ENCODE measurements at places on chromosomes 3 and 15.

DNA sequence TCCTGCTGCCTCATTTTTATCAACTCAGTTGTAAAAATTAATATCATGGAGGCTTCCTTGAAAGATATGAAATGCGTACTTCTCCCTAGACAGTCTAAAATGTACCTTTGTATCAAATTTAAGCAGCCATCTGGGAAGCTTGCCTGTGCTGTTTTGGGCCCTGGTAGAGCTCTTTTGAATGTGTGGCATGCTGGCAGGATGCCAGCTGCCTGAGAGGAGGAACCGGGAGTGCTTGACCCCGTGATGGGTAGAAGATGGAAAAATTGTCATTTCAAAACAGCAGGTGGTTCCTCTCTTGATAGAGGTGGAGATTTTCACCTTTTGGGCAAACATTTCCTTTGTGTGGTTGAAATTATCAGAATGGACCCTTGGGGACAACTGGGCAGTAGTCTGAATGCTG, 245.3 kb downstream of the RPLP1 start:
- DNase-seq: no peak

DNA sequence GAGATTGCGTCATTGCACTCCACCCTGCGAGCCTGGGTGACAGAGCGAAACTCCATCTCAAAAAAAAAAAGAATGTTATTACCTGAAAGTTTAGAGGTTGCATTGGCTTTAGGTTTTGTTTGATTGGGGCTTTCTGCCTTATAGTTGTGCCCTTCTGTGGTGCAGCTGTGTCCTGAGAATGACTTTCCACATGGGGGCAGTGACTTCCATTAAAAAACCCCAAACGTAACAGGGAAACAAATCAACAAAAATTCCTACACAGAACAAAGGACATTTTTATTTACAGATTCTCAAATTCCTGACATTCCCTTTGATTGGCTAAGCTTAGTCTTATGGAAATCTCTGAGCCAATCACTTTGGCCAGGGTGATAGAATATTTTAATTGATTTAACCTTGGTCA, 154.1 kb upstream of the GPR149 start:
- no peak for DNase-seq

GRCh38 chr3:119596398-119596797, 1.3 kb upstream of the PLA1A start:
- no peak for DNase-seq

DNA sequence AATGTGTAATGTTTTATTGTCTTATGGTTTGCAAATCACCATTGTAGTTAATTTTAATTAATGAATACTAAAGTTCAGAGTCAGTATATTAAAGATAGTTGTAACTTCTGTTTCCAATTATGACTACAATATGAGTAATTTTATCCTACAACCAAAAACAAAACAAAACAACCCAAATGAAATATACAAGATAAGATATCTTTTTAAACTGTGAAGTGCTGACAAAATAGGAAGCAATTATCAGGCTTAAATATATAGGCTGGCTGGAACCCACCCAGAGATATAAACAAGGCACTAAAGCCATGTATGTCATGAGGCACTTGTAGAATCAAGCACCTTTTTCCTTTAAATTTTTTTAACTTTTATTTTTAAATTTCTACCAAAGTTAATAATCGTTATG, 108.6 kb upstream of the LRRFIP2 start:
- DNase-seq: no peak

- DNase-seq: no peak
Observed at GRCh38 chr15:47351501-47351900, 365.8 kb upstream of the SEMA6D start.

DNA sequence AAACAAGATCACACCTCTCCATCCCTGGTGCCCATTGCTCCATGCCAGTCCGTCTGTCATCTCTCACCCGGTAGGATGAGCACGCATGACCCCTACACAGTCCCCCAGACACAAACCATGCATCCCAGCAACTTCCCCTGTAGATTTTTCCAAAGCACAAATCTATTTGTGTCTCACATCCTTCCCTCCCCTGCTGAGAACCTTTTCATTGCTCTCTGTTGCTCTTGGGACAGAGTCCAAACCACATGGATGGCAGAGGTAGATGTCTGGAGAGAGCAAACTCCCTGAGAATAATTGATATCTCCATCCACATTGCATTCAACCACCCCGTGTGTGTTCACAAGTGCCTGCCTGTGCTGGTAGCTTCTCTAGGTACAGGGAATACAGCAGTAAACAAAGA, 29.9 kb upstream of the LRTM1 start:
- no peak for DNase-seq

DNA sequence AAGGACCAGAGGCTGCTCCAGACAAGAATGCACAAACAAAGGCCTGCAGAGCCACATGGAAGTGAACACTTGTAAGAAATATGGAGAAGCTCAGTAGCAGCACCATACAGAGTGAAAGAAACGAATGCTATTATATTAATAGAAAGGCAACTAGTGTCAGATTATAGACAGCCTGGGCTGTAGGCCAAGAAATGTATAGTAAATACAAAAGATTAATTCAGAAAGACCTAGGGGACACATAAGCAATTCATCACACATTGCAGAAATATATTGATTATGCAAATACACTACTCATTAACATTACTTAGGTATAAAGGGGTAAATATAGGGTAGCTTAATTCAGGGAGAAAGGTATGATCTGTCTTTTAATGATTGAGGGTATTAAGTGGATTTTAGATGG, 69.5 kb upstream of the GUCA1C start:
- no peak for DNase-seq

DNA sequence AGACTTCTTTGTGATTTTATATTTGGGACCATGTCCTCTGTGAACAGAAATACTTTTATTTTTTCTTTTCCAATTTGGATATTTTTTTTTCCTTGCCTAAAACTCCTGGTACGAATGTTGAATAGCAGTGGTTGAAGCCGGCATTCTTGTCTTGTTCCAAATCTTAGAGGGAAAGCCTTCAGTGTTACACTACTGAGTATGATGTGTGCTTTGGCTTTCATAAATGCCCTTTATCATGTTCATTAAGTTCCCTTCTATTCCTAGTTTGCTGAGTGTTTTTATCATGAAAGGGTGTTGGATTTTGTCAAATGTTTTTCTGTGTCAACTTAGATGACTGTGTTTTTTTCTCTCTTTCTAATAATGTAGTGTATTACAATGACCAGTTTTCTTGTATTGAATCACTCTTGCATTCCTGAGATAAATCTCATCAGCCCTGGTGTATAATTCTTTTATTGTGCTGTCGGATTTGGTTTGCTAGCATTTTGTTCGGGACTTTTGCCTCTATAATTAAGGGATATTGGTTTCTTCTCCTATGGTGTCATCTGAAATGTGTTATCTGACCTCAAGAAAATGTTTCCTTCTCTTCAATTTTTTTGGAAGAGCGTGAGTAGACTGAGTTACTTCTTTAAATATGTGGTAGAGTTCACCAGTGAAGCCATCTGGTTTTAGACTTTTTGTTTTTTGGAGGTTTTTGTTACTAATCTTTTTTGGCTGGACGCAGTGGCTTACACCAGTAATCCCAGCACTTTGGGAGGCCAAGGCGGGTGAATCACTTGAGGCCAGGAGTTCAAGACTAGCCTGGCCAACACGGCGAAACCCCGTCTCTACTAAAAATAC, 33.3 kb downstream of the MAP1A start:
- DNase-seq: no peak

- no peak for DNase-seq
Observed at GRCh38 chr3:179701176-179701827, 48.5 kb downstream of the USP13 start.

DNA sequence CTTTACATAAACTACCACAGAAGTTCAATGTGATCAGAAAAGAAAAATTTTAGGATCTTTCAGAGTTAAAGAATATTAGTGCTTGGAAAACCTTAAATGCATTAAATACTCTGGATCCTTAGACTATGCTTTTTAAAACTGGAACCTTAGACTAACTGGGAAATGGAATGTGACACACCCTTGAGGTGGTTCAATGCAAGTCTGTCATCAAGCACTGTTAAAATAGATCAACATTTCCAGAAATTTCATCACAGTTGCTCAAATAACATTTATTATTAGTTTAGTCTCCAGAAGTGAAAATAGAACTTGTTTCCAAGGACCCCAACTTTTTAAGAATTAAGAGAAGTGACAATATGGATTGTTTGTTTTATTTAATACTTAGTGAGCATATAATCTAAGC, 71.8 kb downstream of the GAP43 start:
- no peak for DNase-seq

Measured in NCI-H1417 treated with DMSO at 0.1 percent for 48 hours (cell line).